ENCODE measurements at places on chromosomes 3 and 15.

DNA sequence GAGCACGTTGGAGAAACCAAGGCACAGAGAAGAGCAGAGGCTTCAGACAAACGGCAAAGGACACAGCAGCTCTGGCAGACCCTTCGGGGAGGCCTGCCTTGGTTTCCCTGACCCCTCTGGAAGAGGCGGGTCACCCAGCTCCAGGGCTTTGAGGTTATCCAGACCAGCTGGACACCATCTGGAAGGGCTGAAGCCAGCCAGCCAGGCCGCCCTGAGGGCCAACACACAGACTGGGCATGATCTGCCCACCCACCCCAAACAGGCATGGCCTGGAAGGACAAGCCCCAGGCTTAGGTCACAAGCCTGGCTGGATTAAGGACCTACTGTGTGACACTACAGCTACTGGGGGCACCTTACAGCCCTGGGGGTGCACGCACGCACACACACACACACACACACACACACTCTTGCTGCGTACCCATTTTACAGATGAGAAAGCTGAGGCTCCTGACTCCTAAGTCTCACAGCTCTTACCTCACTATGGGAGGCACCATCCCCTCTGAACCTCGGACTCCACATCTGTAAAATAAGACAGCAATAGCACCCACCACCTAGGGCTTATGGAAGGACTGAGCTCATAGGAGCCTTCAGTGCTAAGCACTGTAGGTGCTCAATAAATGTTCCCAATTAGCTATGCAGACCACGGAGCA, 10.8 kb downstream of the PLXND1 start:
- DNase-seq = no peak

GRCh38 chr15:94059013-94059587, 172.3 kb upstream of the MCTP2 start:
- no peak for DNase-seq

DNA sequence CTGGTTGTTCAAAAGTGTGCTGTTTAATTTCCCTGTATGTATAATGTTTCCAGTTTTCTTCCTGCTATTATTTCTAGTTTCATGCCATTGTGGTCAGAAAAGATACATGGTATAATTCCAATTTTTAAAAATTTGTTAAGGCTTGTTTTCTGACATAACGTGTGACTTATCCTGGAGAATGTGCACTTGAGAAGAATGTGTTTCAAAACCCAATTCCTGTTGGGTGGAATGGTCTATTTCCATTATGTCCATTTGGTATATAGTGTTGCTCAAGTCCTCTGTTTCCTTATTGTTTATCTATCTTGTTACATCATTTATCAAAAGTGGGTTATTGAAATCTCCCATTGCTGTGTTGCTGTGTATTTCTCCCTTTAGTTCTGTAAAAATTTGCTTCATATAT, 215.4 kb downstream of the GREM1 start:
- DNase-seq = no peak

- no peak for DNase-seq
These were observed 27.9 kb downstream of the EID1 start for GRCh38 chr15:48905847-48906246.

DNA sequence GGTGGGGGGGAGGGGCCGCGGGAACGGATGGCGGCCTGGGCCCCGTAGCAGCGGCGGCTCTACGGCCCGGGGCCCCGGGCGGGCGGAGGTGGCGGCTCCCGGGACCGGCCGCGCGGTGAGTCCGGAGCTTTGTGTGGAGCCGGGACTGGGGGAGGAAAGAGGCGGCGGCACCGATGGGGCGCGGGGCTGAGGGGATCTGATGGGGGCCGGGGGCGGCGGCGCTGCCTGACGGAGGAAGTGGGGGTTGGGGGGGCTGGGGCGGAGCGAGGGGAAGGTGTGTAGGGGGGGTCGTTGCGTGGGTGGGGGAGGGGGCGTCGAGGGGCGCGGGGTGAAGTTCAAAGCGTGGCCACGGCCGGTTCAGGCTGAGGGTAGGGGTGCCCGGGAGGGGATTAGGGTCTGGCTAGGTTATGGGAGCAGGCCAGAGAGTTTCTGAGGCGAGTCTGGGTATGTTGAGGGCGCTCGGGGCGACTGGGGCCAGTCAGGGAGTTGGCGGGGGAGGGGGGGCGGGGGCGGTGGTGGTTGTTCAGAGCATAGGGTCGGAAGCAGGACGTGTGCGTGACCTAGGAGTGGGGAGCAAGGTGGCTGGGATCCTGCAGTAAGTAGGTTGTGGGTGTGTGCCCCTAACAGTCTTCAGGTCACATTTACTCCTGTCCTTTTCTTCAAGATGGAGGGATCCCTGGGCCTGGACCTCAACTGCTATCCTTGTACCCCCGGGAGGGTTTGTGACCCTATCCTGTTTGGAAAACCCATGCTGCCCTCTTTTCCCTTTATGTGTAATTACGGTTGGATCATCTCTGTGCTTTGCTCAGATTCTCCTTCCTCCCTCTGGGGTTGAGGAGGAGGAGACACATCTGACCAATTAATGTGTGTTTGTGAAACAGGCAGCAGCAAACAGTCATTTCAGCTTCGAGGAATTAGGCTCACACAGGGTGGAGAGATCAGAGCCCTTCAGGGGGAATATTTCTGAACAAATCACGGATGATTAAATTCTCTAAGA, 644 bp downstream of the ZNF609 start:
- peak; percentile 82 for DNase-seq

DNA sequence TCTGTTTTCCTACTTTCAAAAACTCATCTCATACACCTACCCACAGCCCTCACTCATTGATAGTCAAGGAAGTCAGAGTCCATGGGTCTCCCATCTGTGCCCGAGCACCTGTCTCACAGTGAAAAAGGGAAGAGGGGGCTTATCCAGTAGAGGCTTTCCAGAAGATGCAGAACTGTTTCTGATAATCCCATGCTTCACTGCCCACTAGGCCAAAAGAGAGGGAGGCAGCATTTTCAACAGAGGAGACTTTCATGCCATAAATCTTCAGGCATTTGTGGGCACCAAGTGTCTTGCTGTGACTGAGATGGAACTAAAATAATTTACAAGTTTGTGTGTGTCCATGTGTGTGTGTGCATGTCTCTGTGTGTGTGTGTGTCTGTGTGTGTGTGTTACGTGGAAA, 117.9 kb upstream of the PHLDB2 start:
- no peak for DNase-seq

DNA sequence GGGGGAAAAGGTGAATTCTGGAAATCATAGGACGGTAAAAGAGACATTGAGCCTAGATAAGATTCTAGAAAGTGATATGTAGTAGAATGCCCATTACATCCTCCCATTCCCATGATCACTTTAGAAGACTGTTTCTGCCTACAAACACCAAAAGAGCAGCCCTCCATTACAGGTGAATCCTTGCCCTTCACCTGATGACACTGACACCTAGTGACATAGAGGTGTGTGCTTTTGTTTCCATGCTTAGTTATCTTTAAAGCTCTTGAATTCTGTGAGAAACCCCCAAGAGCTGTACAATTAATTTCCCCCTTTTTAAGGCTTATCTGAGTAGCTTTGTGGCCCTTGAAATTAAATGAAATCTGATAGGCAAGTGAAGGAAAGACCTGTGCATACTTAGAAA, 8.3 kb upstream of the BBX start:
- no peak for DNase-seq

DNA sequence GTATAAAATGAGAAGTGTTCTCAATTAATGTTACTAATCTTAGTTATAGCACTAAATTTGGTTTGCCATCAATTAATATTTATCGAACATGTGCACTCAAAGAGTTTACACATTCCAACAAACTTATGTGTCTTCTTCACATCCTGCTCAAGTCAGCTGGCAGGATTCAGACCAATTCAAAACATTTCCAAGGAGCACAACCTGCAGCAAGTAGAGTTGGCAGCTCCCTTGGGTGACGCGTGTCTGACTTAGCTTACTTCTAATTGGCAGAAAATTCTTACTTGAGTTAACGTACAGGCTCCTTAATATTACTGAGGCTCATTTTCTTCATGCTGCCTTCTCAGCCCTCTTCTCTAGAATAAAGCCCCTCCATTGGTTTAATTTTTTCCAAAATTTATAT, 110.4 kb upstream of the PFN2 start:
- no peak for DNase-seq

- no peak for DNase-seq
These were observed 17.5 kb downstream of the PLA2G4F start for GRCh38 chr15:42138968-42139386.

GRCh38 chr3:20325563-20325962, 139.6 kb upstream of the SGO1 start:
- no peak for DNase-seq

GRCh38 chr15:81419332-81419943, 45.4 kb upstream of the TMC3 start:
- no peak for DNase-seq
